ENCODE measurements at places on chromosomes 16 and 17.

GRCh38 chr16:85387731-85388295, 225.3 kb upstream of the GSE1 start:
- DNase-seq = no peak

GRCh38 chr17:563616-564015, 151.0 kb downstream of the VPS53 start:
- DNase-seq = no peak

DNA sequence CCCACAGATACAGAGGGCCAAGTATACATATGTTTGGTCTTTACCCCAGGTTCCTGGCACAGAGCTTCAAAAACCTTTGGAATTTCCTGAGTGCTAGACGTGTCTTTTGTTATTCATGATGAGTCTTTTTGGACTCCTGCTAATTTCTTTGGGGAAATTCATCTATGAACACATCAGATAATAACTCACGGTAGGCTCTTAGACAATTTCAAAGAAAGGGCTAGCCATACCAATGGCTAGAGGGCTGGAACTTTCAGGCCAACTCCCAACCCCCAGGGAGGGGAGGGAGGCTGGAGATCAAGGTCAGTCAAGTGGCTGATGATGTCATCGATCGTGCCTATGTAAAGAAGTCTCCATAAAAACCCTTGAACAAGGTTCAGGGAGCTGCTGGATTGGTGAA, 101.9 kb downstream of the STX8 start:
- DNase-seq = peak; percentile 94

DNA sequence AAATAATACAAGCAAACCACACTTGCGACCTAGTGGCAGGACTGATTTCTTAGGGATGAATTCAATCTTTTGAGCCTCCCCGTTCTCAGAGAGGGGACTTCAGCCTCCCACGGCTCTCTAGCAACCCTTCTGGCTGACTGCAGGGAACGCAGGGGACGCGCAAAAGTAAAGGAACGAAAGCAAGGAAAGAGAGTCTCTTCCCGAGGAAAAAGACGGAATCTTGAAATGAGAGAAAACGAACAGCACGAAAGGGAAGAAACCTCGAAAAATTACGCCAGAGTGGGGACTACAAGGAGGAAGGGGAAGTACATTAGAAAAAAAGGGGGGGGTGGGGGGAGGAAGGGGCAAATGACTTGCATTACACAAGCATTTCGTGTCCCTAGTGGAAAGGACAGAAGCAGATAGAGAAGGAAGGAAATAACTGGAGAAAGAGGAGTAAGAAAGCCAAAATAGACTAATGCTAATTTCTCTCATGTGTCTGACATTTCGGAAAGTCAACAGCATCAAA, 1.2 kb downstream of the GRB2 start:
- DNase-seq = peak; percentile 76

DNA sequence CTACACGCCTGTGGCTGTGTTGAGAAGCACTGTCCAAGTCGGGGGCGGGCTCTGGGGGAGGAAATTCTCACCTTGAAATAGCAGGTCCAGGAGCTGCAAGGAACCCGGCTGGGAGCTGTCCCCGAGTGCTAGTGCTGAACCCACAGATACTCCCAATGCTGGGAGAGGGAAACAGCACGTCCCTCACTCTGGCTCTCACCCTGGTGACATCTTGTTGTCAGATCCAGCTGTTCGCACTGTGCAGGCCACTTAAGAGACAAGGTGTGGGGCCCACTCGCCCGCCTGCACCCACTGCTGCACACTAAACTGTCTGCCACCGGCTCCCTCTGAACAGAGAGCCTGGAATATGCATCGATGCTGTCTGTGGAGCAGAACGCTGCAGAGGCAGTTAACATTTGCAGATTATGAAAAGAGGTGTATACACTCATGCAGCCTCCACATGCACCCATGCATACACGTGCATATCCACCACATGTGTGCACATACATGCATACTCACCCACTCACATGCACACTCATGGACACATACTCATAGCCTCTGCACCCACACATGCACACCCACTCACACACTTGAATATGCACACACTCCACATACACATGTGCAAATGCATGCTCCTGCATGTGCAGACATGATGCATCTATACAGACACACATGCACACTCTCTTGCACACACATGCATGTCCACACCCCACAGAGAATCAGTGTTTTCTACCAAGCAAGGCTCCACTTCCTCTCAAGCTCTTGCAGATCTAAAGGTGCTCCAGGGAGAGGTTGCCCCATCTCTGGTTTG, 42.0 kb downstream of the MGAT5B start:
- DNase-seq = peak; percentile 43

- no peak for DNase-seq
These were observed 46.3 kb downstream of the METRNL start for GRCh38 chr17:83125515-83126274.

- DNase-seq = peak; percentile 47
These were observed 95.7 kb upstream of the AKTIP start for GRCh38 chr16:53598511-53599275.

DNA sequence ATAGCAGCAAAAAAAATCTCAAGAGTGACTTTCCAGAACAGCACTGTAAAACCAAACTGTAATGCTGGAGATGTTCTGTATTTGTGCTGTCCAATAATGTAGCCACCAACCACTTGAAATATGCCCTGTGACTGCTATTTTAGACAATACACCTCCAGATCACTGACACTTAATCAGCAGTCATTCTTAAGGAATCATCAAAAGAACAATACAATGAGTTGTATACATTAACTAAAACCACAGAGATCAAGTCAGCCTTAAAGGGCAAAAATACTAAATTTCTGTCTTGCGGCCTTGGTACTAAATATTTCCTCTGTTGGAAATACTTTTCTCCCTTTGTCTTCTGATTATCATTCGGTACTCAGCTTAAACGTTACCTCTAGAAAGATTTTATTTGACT, 33.6 kb upstream of the ANKFY1 start:
- DNase-seq = peak; percentile 7

DNA sequence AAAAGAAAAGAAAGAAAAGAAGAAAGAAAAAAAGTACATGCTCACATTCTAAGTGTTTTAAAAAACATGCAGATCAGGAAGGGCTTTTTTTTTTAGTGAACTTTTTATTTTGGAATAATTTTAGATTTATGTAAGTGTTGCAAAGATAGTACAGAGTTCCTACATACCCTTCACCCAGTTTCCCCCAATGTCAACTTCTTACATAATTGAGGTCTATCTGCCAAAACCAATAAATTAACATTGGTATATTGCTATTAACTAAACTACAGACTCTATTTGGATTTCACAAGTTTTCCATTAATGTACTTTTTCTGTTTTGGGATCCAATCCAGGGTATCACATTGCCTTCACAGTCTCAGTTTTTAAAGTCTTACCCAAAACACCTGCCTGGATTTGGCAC, 81.7 kb downstream of the SKAP1 start:
- no peak for DNase-seq

GRCh38 chr17:76783146-76783545, 45.2 kb downstream of the MFSD11 start:
- DNase-seq = no peak

- DNase-seq = no peak
These were observed 12.6 kb downstream of the ZBTB4 start for GRCh38 chr17:7466639-7467341.

DNA sequence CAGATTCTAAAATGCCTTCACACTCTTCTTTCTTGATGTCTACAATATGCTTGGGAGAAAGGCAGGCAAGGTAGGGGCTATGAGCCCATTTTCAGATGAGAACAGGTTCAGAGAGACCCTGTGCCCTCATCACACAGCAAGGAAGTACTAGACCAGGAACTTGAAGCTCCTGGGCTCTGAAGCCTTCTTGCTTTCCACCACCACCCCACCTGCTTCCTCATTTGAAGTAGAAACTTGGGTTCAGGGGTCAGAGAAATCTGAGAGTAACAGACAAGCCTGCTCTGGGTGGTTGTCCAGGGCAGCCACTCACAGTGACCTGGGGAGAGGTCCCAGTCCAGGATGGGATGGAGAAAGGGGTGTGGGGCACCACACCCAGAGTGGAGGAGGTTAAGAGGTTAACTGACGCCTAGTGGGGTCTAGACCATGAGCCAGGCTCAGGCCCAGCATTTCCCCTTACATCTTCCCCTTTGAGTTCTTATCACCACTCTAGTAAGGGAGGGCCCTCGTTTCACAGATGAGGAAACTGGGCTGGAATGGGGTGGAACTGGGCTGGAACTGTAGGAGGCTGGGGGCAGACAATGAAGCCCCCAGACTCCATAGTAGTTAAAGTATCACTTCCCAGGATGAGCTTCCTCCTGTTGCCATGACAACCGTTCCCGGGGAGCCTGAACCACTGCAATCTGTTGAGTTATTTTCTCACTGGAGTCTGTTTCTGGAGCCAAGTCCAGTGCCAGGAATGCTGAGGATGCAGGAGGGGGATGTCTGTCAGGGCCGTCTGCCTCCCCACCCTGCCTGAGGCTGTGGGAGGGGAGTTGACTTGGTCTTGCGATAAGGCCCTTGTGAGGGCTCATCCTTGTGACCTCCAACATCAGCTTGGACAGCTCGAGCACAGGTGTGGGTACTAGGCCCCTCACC, 16.2 kb upstream of the PHF12 start:
- peak; percentile 40 for DNase-seq

DNA sequence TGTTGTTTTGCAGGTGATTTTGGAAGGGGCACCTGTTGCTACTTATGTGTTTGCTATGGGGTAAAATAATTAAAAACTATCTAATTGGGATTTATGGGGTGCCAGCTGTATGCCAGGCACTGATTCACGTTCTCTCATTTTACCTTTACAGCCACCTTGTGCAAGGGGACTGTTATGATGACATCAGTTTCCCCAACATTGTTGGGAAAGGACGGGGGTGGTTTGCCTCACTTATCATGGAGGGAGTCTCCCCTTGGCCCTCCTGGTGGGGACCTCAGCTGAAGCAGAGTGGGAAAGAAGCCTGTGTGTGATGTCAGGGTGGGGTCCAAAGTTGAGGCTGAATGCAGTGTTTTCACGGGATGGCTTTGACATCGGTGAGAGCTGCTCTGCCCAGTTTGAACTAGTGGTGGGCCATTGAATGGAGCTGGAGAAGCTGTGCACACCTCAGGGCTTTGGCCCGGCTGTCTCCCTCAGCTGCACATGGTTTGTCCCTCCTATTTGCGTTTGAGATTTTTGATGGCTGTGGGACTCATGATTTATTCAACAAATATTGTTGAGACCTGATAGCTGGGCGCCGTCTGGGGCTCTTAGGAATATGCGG, 36.1 kb downstream of the CMIP start:
- no peak for DNase-seq

- DNase-seq = no peak
These were observed 74.2 kb downstream of the MRC2 start for GRCh38 chr17:62701706-62702085.

- no peak for DNase-seq
These were observed 321.3 kb downstream of the SEC14L1 start for GRCh38 chr17:77462090-77462489.

DNA sequence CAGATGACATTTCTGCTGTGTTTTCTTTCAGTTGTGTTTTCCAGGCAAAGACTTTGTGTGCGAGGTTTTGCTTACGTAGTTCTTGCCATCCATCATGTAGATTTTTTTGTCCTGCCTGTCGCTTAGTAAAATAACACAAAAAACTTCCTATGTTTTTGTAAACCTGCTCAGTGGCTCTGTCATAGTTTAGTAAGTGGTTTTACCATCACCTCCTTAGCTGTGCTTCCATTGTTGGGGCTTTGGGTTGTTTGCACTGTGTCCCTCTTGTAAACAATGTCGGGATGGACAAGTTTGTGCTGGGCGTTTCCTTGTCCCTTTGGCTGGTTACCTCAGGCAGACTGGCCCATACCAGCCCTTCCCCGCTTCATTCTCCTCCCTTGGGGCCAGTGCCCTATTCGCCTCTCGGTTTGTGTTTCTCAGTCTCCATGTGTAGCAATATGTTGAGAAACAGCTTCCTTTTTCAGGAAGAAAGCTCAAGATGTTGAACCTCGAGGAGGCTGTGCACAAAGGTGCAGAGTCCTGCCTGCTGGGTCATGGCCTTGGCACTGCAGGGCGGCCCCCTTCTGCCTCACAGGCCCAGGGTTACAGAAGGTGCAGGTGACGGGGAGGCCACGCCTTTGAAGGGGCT, 74.6 kb downstream of the KSR1 start:
- no peak for DNase-seq

DNA sequence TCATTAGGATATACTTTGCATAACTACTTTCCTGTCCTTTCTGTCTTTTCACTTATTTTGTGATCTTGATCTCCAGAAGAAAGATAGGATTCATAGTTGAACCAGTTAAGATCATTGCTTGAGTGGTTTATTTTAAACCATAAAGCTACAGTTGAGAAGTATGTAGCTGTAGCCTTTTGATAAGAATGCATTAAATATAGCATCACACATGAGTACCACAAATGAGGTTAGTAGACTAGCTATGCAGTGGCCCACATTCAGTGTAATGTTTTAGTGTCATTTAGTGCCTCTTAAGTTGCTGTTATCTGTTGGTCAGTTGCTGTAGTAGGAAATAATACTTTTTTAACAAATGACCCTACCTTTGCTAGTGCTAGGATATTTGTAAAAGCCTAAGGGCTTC, 1.3 kb downstream of the NLK start:
- DNase-seq = no peak

DNA sequence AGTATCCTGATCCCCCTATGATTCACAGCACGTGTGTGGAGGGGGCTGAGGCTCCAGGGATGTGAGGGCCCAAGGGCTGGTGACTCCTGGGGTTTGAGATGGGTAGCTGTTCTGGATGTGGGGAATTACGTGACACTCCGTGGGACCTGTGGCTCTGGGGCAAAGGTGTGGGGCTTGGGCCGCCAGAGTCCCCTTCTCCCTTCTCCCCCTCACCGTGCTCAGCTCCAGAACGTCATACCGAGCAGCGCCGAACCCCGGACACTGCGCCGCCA, 7.2 kb downstream of the PLEKHH3 start:
- no peak for DNase-seq

- DNase-seq = no peak
These were observed 28.7 kb upstream of the METTL9 start for GRCh38 chr16:21570676-21571017.

GRCh38 chr16:83134638-83135037, 507.9 kb downstream of the CDH13 start:
- no peak for DNase-seq

DNA sequence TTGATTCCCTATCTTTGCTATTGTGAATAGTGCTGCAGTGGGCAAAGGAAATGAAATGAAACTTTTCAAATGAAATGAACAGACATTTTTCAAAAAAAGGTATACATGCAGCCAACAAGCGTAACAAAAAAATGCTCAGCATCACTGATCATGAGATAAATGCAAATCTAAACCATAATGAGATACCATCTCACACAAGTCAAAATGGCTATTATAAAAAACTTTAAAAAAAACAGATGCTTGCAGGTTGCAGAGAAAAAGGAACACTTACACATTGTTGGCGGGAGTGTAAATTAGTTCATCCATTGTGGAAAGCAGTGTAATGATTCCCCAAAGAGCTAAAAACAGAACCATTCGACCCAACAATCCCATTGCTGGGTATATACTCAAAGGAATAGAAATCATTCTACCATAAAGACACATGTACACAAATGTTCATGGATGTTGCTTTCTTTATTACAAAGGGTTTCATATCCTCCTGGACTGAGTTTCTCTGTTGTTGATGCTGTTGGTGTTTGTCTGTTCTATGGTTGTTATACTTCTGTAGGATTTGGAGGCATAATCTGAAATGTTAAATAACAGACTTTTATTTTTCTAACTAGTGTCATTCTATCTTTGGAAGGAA, 99.3 kb upstream of the SOX9 start:
- no peak for DNase-seq
